ENCODE measurements at places on chromosomes 12 and 14.

- DNase-seq, result no peak
Measured at GRCh38 chr14:90730206-90730766, 85.9 kb downstream of the TTC7B start.

DNA sequence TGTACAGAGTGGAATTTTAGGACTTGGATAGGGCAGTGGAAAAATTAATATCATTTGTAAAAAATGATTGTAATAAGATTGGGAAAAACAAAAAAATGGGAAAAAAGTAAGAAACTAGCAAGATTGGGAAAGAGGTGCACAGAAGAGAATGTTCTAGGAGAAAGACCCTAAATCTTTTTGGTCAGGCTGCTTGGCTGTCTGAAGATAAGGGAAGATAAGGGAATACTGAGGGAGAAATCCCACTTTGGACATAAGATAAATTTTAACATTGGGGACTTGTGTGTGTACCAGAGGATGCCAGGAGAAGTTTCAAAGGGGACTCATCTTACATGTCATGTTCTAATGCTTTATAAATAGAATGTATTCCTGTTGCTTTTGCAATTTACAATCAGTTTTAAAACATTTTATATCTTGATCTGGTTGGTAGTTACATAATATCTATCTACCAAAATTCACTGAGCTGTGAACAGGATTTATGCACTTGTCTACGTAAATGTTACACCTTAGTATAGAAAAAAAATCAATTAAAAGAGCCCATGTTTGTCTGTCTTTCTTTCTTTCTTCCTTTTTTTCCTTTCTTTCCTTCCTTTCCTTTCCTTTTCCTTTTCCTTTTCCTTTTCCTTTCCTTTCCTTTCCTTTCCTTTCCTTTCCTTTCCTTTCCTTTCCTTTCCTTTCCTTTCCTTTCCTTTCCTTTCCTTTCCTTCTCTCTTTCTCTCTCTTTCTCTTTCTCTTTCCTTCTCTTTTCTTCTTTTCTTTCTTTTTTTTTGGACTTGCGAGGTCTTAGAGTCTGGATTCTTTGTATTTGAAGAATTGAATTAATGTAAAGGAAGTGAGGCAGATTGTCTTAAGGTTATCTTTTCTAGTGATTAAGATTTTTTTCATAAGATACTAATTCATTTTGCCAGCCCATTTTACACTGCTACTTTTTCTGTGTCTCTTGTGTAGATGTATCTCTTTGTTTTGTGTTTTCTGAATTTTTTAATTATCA, 66.1 kb downstream of the KTN1 start:
- no peak for DNase-seq

DNA sequence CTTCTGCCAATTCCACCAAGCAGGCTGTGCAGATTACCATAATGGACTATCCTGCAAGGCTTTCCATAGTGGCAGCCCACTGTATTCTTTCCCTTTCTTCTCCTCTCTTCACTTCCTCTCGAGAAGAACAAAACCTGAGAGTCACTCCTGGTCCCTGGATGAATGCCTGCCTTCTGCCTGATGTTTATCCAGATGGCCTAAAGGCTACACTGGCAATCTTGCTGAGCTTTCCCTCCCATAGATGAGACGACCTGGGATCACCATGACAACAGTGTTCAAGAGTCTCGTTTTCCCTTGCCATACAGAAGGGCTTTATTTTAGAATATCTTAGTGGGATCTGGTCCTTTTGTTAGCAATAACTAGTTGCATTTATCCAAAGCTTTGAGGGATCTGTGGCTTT, 142.3 kb downstream of the RTN1 start:
- DNase-seq, result no peak

- DNase-seq, result peak; percentile 97
Measured at GRCh38 chr12:6946033-6946919, 2.5 kb downstream of the C12orf57 start.

- DNase-seq, result no peak
Measured at GRCh38 chr14:48373981-48374380, 698.6 kb upstream of the MDGA2 start.

- DNase-seq, result no peak
Measured at GRCh38 chr14:59465316-59466135, at the start of gene GPR135. Gene GPR135, minus strand, starts transcription at chr14:59465380. Its CDS starts 154 bp downstream, at chr14:59465226.

GRCh38 chr14:52852810-52853521, 61.6 kb upstream of the GNPNAT1 start:
- no peak for DNase-seq

DNA sequence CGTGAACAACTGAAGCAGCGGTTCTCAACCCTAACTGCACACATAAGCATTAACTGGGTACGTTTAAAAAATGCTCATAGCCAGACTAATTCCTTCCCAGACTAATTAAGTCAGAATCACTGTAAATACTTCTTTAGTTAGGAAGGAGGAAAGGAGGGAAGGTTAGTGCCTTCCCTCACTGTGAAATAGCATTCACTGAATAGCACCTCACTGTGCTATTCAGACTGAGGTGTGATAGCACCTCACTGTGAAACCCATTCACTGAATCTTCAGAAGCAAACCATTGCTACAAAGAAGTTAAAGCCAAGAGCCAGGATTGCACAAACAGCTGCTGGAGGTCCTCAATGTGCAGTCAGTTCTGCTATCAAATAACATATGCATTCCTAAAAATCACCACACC, 58.8 kb downstream of the RTN1 start:
- no peak for DNase-seq

GRCh38 chr14:21084998-21085853, 13.2 kb downstream of the ZNF219 start:
- DNase-seq, result no peak

DNA sequence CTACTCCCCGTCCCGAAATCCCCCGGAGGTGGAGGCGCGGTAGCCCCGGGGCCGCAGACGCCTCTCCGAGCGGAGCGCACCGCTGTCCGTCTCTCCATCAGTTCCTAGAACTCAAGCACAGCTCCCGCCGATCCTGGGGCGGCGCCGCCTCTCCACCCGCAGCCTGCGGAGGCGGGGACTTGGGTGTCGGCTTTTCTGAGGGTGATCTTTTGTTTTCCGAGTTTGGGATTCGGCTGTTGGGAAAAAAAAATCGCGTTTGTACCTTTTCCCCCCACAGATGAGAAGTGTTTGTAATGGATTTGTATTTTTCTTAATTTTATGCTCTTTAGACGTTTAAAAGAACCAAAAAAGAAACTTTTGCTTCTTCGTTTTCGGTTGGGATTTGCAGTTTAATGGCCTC, 26.6 kb downstream of the LRCOL1 start:
- DNase-seq, result no peak

DNA sequence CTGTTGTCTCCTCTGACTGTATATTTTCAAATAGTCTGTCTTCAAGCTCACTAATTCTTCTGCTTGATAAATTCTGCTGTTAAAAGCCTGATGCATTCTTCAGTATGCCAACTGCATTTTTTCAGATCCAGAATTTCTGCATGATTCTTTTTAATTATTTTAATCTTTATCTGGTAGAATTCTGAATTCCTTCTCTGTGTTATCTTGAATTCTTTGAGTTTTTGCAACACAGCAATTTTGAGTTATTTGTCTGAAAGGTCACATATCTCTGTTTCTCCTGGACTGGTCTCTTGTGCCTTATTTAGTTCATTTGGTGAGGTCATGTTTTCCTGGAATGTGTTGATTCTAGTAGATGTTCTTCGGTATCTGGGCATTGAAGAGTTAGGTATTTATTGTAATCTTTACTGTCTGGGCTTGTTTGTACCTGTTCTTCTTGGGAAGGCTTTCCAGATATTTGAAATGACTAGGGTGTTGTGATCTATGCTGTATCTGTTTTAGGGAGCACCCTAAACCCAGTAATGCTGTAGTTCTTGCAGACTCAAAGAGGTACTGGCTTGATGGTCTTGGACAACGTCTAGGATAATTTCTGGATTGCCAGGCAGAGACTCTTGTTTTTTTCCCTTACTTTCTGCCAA, 193.8 kb upstream of the NPAS3 start:
- DNase-seq, result no peak

GRCh38 chr14:30471980-30472379, 87.0 kb upstream of the G2E3 start:
- no peak for DNase-seq

DNA sequence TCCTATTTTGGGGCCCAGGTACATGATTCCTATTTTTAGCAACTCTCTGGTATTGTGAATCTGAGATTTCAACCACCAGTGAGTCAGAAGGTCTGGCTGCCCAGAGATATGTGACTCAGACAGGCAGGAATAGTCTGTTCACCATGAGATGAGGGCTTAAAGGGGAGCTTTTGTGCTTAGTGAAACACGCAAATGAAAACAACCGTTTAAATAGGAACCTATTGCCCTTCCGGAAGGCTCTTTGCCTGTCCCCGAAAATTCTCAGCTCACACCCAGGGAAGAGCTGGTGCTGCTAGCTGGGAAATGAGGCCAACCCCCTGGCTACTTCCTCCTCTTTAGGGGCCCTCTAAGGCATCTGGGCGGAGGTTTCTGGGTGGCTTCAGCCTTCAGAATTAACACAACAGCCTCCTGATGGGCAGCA, 283.6 kb downstream of the CACNA1C start:
- no peak for DNase-seq

GRCh38 chr12:6774499-6775062, 2.3 kb downstream of the LAG3 start:
- DNase-seq, result no peak

DNA sequence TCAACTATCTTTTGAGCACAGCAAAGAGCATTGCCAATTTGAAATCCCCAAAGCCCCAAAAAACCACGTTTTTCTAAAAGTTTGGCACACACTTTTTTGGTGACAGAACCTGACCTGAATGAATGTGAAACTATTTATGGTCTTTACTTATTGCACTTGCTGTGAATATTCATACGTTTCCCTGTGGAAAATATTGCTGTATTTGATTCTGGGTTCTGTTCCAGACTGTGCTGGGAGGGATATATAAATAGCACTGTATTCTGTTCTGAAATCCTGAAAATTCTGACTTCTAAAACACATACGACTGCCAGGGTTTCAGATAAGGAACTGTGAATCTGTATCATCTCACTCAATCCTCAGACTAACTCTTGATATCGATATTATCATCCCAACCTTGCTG, 35.1 kb downstream of the NR1H4 start:
- DNase-seq, result no peak

GRCh38 chr12:108969622-108970021, 51.2 kb downstream of the SVOP start:
- DNase-seq, result no peak

GRCh38 chr12:77033658-77034536, 31.5 kb downstream of the E2F7 start:
- DNase-seq, result no peak

DNA sequence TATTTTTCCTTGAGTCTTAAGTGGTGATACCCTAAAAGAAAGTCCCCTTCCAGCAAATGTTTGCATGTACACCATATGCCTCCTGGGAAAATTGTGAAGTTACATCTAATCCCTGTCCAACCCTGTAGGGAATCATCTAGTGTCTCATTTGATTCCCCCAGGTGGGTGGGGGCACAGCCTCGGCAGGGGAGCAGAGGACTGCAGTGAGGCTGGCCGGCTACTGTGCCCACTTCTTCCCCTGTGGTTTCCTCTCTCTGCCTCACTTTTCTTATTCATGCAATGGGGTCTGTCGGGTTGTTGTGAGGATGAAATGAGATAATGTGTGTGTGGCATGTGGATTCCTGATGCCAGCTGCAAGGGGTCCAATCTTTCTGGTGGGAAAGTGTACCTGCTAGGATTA, 6.0 kb downstream of the PAPLN start:
- no peak for DNase-seq

DNA sequence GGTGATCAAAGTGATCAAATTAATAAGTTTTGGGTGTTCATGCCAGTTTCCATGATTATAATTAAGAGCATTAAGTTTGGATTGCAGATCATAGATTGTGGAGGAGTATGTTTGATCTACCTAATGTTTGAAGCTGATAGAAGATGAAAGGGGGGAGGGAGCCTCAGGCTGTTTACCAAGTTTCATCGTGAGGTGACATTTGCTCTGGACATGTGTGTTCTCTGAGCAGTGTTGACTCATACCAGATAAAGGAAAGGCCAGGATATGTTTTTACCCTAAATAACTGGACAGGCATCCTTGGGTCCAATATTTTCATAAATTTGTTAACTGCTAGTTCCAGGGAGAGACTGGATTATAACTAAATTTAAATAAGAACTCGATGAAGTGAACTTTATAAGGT, 3.5 kb upstream of the SEL1L start:
- DNase-seq, result no peak

DNA sequence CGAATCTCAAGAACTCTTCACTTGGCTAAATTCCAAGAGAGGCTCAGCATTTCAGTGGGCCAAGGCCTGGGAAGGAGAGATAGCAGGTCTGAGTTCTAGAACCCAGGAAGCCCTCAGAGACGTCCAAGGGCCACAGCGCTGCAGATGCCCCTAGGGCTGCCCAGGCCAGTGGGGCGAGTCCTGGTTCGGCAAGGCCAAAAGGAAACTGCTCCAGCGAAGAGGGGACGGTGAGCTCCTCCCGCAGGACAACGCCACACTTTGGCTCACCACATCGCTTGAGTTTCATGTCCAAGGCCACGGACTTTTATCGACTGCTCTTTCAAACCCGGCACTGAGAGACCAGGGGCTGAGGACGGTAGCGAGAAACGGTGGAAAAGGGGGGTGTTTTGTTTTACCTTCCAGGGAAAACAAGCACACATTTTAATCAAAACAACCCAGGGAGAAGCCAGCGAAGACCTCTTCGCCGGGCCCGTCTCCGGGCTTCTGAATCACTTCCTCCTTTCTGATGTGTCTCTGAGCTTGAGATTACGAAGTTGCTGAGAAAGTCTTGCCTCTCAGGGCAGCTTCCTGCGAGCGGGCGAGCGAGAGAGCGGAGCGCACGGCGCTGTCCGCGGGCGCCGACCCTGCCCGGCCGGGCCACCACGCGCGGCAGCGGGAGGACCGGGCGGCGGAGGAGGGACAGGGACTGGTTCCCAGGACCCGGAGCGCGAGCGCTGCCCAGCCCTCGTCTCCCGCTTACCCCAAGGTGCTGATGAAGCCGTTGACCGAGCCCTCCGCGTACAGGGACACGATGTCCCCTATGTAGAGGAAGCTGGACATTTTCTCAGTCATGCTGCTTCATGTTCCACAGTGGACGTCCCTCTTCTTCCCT, 808 bp downstream of the ITPR2 start:
- no peak for DNase-seq

GRCh38 chr12:123655420-123655819, 15.5 kb upstream of the TCTN2 start:
- no peak for DNase-seq

- peak; percentile 42 for DNase-seq
Measured at GRCh38 chr12:53324113-53324778, 2.8 kb upstream of the AAAS start.

DNA sequence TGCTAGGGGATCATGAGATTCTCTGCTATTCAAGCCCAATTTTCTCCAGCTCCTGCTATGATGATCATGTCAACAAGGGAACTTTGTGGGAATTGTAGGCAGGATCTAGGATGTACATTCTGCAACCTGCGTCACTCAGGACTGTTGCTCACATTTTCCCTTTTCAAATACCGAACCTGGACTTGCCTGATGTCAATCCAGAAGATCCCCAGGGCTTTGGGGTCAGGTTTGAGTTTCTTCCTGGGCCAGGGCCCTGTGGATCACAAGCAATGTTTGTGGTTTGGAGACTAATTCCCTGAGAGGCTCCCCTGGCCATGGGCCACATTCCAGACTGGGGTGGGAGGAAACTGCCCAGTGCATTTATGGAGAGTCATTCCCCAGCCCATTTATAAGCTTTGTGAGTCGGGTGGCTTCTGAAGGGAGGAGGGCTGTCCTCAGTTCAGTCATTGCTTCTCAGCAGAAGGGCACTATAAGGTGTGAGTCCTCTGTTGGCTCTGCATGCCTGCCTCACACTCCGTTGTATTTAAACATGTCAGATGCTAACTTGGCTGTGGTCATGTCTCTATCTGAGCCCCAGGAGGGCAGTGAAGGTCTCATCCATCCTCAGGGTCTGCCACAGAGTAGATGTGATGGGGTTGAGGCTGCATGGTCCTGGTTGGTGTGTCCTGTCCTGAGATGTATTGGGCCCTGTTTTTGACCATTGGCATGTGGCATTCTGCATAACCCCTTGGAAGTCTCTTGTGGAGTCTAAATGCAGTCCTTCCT, 6.5 kb downstream of the KRT86 start:
- DNase-seq, result no peak

All from large intestine (tissue), 12 donors.